ENCODE measurements at places on chromosomes 5 and 9.
A peak's percentile ranks its signal among the peaks of the same experiment; 100 is the strongest.

- no peak for DNase-seq
Observed at GRCh38 chr5:73328640-73329039, 119.9 kb downstream of the FOXD1 start.

DNA sequence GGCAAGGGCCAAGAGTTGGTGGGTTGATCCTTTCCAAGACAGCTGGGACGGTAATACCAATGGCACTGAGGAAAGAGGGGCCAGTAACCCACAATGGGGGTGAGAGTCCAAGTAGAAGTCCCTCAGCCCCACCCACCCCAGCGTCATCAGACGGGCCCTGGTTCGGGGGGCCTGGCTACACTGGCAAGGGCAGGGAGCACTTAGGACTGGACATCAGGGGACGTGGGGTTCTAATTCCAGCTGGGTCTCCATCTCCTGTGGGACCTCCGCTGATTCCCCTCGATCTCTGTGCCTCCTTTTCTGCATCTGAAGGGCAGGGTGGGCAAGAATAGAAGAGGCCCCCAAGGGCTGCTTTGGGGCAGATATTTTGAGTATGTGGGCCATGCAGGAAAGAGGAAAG, 53.5 kb upstream of the FCN1 start:
- no peak for DNase-seq

- DNase-seq = no peak
Observed at GRCh38 chr5:176132471-176133288, 105.5 kb upstream of the SIMC1 start.

DNA sequence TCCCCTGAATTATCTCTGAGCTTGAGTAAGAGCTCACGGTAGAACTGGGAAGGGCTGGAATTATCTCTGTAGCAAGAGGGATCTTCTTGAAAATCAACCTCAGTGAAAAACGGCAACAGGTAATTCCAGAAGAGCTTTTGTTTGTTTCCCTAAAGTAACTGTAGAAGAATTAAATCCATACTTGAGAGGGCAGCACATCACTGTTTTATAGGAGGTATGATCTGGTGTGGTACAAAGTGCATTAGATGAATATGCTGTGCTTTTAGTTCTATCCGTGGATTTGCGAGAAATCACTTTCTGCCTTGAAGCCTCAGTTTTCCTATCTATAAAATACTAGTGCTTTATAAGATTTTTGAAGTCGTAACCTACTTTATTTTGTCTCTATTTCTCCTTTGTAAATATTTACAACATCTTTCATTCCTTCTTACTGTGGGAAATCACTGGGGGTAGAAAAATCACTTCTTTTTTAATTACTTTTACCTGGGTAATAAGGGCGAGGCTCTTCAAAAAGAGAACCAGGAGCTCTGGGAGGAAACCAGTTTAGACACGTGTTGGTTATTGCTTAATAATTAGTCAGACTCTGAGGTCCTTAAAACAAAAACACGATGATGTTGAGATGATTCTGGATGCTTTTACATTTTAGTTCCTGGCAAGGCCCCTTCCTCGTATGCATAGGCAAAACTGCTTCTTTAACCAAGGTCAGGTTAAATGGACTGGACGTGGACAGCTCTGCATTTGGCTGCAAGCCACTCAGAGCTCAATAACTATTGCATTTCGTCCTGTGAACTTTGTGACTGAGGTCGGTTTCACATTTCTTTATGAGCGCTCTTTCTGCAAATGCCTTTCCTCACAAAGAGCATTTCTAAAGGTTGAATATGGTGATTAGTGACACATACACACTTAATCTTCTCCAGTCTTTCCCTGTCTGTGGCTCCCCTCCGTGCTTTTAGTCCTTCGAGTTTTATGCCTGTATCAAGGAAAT, 376.1 kb downstream of the BRINP1 start:
- peak; percentile 2 for DNase-seq
